Natural killer cell treated with Interleukin-12 subunit alpha and Interleukin-12 subunit beta and Interleukin-15 and Interleukin-18, amount 100 ng/mL, for 72 hours (primary cell): ENCODE measurements at places on chromosomes 12 and 14. TPM values are rescaled to one million over a fixed set of nuclear protein-coding genes. Genes with fewer than 3 reads are reported as not detected.

The KCNJ8 gene
- total RNA-seq = not detected

The TOMM20L gene
- total RNA-seq = not detected

DNA sequence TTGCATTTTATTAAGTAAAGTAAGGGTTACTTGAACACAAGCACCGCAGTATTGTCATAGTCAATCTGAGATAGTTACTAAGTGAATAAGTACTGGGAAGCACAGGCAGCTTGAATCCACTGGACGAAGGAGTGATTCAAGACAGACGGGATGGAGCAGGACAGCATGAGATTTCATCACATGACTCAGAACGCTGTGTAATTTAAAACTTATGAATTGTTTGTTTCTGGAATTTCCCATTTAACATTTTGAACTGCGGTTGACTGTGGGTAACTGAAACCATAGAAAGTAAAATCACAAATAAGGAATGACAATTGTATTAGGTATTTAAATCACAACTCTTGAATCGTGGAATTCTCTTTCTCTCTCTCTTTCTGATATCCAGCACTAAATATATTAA, 1630.4 kb upstream of the SEL1L start:
- DNase-seq = no peak

The OR4K14 gene
- total RNA-seq = not detected

The C3AR1 gene
- total RNA-seq = 1.6 TPM

DNA sequence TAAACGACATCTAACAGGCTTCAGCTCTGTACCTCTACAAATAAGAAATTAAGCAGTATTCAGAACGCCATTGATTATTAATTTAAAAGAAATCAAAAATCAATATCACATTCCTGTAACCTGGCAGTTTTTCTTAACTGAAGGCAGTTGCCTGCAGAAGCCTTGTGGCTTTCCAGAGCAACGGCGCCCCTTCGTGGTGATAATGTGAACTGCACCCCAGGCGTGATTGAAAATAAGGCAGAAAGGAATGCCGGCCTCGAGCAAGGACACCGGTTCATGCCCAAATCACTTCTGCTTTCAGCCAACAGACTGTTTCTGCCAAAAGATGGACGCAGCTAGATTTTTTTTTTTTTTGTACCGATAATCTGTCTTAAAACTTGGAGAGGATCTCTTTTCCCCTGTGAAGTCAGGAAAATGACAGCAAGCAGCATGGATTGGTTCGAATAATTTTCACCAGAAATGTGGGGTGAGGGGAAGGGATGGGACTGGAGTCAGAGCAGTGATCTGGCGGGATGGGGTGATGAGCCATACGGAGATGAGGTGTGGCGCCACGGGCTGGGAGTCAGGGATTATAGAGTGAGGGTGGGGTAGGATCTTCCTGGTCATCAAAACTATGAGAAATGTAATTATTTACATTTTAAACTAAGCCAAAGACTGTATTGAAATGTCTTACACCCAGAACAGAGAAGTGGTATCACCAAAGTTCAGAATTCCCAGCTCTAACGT, 473.0 kb downstream of the DPF3 start:
- peak; percentile 82 for DNase-seq

DNA sequence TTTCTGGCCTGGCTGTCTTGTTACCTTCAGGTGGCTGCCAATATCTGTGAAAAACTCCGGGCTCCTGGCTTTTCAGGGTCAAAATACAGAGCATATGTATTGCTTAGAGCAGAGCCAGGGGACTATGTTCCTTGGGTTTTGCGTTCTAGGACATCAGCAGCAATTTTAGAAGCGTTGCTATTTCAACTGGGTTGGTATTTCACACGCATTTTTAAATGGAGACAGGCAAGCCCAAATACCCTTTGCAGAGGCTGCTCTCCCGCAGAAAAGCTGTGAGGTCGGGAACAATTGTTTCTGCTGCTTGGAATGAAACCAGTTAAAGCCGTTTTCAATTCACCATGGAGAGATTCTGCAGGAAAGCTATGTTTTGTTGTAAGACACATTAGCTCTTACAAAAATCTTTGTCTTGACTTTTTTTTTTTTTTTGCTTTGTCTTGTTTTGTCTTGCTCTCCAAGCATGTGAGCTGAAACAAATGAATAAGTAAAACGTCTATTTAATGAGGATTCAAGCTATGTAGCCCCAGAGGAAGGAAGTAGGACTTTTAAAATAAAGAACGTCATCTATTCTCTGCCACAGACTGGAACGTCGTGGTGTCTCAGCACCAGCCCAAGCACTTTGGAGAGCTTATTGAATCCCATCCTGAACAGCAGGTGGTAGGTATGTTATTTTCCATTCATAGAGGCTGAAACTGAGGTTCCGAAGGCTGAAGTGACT, 181.0 kb upstream of the TBX3 start:
- no peak for DNase-seq

The ITPR2 gene
- 42.6 TPM for total RNA-seq

- no peak for DNase-seq
Measured at GRCh38 chr12:10960211-10960610, 21.1 kb upstream of the TAS2R14 start.

The GLT8D2 gene
- not detected for total RNA-seq

DNA sequence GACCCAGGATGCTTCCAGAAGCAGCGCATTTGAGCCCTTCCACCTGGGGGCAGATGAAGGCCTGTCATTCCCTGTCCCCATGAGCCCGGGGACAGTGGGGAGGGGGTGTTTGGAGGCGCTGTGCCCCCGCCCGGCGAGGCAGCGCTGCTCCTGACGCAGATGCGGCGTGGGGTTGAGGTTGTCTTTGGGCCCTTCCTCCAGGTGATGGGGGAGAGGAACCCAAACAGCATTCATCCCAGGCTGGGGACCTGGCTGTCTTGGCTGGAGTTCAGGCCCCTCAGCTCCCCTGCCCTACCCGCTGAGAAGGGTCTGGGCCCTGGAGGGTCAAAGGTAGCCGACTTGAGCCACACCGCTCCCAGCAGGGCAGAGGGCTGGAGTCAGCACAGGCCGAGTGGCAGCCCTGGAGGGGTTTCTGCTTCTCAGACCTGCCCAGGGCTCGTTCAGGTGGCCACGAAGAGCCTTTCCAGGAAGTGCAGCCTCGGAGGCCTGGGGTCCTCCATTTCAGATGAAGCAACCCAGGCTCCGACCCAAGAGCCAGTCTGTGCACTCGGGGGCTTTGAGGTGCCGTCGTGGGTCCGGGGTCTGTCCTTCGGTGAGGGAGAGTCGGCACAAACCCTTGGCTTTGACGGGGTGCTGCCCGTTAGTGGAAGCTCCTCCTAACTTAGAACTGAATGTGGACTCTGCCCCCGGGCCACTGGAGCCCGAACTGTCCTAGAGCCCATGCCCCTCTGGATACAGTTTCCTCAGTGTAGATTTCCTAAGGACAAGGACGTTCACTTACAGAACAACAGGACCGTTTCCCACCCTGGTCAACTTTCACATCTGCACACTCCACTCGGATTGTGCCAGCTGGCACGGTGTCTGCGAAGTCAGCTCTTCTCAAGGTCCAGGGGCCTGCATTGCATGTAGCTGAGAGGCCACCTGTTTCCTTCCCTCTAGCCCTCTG, 16.1 kb downstream of the ACADS start:
- DNase-seq = no peak

- no peak for DNase-seq
Measured at GRCh38 chr14:77554207-77554606, 55.6 kb upstream of the ISM2 start.

DNA sequence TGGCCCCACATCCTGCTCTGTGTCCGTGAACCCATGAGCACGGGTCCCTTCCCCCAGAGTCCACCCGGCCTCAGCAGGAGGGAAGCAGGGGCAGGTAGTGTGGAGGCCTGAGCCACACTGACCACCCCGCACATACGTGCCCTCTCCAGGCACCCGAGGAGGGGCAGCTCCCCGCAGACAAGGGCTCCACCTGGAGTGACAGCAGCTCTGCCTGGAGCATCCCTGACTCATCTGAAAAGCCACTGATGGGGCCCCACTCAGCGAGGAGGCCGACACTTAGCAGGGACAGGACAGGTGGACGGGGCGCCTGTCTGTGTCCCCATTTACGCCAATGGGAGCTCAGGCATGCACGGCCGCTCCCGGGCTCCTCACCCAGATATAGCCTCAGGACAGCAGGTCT, 237.6 kb upstream of the SFSWAP start:
- DNase-seq = no peak

The IL22 gene
- total RNA-seq = 1.0 TPM

DNA sequence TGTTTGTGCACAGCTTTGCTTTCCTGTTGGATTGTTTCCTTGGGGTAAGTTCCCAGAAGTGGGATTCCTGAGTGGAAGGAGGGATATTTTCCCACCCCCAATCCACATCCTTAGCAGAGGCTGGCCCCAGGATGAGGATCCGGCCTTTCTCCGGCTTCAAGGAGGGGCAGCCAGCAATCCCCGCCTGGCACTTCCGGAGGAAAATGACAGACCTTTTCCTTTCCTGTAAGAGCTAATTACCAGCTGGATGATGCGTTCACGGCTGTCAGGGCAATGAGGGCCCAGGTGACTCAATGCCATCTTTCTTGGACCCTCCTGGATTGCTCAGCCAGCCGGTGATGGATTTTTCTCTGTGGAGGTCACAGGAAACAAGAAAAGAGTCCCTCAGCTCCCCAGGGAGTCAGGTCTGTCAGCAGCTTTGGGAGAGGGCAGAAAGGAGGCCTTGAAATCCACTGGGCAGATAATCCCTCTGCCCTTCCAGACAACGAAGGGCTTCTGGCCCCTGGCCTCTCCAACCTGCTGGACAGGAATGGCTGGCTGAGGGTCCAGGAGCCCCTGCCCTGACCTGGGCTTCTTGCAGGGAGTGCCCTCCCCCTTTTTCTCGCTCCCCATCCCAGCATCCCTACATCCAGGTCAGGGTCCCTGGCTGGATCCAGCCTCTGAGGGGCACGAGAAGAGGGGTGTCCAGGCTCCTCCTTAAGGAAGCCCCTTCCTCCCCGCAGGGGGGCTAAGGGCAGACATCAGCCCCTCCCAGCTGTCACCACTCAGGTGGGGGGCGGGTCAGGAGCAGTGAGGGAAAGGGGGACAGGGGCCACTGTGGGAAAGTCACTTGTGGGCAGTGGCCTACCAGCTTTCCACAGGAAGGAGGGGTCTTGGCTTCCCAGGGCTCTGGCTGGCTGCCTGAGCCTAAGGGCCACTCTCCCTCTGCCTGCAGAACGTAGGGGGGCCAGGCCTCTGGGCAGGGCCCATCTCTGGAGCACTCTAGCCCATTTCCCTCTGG, 16.1 kb upstream of the CCDC85C start:
- no peak for DNase-seq

The EIF2B1 gene
- 76.5 TPM for total RNA-seq

The TROAP gene
- 37.4 TPM for total RNA-seq

- DNase-seq = no peak
Measured at GRCh38 chr12:131276501-131277185, 322.9 kb downstream of the ADGRD1 start.

DNA sequence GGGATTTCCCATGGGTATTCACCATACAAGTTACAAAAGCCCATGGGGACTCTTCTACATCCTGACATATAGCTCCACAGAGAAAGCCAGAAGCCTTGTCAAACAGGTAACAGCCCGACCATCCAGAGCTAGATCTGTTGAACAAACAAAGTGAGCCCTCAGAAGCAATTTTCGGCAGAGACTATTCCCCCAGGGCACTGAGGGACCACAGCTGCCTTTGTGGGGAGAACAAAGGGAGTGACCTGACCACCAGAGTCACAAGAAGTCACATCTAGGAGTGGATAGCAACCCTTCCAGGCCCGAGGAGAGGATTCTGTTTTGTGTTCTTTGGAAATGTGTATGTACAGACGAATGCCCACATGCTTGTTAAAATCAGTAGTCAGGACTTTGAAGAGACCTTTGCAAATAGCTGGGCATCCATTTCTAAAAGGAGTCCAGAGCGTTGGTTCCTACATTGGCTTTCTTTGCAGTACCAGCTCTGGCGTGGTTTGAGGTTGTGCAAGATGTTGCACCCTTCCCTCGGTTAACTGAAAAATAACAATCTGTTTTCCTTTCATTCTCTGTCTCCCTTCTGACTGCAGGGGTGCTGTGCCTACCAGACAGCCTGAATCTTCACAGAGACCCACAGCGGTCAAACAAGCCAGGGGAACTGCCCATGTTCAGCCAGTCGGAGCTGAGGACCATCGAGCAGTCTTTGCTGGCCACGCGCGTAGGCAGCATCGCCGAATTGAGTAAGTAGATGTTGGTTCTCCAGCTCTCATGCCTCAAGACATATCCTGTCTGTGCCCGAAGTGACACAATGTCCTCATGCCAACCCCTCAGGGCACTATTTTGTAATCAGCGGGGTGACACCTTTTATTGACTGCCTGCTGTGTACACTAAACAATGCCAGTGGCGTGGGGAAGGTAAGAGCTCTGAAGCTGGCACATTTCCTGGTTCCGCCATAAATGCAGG, 165.4 kb upstream of the PWP1 start:
- DNase-seq = no peak

DNA sequence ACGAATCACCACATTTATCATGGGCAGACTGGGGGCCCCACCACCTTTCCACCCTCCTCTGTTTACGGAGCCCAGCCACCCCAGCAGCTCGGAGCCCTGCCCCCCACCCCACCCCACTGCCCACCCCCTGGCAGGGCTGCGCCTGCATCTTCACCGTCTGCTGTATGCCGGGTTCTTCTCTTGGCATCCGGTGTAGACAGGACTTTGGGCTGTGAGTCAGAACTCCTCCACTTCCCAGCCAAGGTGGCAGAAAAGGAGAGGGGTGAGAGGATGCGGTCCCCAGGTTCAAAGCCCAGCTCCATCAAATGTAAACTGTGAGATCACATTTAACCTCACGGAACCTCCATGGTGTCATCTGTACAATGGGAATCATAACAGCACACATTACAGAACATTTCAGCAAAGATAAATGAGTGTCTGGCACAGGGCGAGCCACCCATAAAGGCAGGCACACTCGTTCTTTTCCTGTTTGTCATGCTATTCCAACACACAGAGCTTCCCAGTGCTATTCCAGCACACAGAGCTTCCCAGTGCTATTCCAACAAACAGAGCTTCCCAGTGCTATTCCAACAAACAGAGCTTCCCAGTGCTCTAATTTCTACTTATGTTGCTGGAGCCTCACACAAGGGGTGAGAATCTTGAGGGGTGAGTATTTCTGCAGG, 292.7 kb upstream of the RTL1 start:
- DNase-seq = no peak

GRCh38 chr14:59244581-59244980, 56.1 kb downstream of the DAAM1 start:
- no peak for DNase-seq

- no peak for DNase-seq
Measured at GRCh38 chr14:78425330-78425729, 255.2 kb downstream of the NRXN3 start.

DNA sequence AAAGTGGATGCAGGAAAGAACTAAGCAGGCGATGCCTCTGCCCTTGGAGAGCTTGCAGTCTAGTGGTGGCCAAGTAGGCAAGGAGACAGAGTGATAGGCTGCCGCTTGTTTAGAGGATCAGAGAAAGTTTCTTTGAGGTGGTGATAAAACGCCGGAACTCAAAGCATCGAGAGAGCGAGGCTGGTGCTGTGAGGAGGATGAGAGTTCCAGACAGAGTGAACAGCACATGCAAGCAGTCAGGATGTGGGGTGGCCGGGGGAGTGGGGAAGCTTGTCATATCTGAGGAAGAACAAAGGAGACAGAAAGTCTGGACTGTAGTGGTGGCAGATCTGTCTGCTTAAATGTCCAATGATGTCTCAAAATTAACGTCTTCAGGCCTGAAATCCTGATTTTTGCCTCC, 319.7 kb downstream of the SNAPC1 start:
- no peak for DNase-seq
